ENCODE measurements at places on chromosomes 2 and 18. TPM values are rescaled to one million over a fixed set of nuclear protein-coding genes. Genes with fewer than 3 reads are reported as not detected.

HRH4 gene
- total RNA-seq = not detected

NR4A2 gene
- total RNA-seq = 0.61 TPM

- 0 out of 2 replicates have a peak, but pooled peaks cover 3% of the 10 kb centered on the region for H3K27me3 ChIP-seq
- no peaks in the 10 kb centered on the region for H3K36me3 ChIP-seq
- DNase-seq = no peak
- no peak overlapping the region for H3K4me3 ChIP-seq
- no peak overlapping the region for H3K27ac ChIP-seq
These were observed 4.9 kb upstream of the PHLPP1 start for GRCh38 chr18:62710417-62710816.

DNA sequence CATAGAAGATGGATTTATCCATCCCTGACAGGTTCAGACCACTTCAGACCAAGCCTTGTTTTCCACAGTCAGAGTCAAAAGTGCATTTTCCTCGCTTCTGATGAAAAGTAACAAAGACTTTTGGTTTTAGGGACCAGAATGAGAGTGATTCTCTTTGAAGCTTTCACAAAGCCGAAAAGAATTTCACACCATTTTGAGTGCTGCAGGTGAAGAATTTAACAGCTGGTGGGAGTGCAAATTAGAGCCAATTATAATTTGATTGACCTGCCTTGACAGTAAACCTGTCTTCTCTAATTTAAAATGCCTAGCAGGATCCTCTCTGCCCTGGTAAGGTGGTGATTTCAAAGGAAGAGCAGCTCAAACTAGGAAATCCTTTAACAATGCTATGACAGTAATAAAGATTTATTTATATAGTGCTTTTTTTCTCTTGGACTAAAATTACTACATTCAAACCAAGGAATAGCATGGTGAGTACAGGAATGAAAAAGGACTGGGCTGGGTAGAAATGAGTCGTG lies 241.6 kb downstream of the HRH4 start:
- H3K4me1 ChIP-seq = no peaks in the 10 kb centered on the region
- DNase-seq = no peak
- no peak overlapping the region for H3K4me3 ChIP-seq
- H3K27ac ChIP-seq = no peak overlapping the region

DNA sequence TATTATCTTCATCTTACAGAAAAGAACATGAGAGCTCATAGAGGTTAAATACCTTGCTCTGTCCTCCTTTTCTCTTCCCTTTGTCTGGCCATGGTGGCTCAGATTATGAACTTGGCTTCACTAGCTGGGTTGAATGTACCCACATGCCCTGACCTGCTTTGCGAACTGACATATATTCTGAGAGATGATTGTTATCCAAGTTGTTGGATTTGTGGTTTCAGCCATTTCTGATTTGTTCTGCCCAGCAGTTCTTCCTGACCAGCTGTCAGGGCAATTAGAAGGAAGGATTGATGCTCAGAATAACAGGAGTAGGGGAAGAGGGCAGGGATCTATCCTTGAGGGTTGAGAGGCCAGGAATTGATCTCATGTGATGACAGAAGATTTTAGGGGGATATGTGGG lies 236.8 kb upstream of the FAM98A start:
- no peak for DNase-seq
- H3K27me3 ChIP-seq = no peaks in the 10 kb centered on the region
- H3K36me3 ChIP-seq = no peaks in the 10 kb centered on the region
- H3K27ac ChIP-seq = no peak overlapping the region
- no peaks in the 10 kb centered on the region for H3K4me1 ChIP-seq

MAPK4 gene
- not detected for total RNA-seq

DNA sequence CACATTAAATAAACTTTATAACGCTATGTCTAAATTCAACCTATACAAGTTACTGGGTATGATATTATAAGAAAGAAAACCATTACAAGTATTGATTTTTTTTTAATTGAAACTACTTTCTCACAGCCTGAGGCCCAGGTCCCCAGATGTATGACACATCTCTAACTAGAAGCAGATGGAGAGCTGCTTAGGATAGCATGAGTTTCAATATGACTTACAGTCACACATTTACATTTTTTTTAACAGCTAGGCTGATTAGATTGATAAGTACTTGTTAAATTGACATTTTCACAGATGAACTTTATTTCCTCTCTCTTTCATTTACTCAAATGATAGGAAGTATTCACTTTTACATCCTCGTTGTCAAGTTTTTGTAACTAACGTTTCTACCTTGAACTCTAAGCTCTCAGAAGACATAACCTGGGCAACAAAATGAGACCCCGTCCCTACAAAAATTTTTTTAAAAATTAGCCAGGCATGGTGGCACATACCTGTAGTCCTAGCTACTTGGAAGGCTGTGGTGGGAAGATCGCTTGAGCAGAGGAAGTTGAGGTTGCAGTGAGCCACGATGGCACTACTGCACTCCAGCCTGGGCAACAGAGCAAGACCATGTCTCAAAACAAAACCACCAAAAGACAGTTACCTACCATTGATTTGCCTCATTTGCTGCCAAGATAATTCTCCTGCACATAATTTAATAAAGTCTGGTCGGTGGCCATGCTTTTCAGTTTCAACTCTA lies 52.4 kb downstream of the STK39 start:
- no peak overlapping the region for H3K27ac ChIP-seq
- H3K4me1 ChIP-seq = peaks cover 11% of the 10 kb centered on the region
- H3K4me3 ChIP-seq = no peak overlapping the region
- no peaks in the 10 kb centered on the region for H3K36me3 ChIP-seq
- no peaks in the 10 kb centered on the region for H3K27me3 ChIP-seq

DNA sequence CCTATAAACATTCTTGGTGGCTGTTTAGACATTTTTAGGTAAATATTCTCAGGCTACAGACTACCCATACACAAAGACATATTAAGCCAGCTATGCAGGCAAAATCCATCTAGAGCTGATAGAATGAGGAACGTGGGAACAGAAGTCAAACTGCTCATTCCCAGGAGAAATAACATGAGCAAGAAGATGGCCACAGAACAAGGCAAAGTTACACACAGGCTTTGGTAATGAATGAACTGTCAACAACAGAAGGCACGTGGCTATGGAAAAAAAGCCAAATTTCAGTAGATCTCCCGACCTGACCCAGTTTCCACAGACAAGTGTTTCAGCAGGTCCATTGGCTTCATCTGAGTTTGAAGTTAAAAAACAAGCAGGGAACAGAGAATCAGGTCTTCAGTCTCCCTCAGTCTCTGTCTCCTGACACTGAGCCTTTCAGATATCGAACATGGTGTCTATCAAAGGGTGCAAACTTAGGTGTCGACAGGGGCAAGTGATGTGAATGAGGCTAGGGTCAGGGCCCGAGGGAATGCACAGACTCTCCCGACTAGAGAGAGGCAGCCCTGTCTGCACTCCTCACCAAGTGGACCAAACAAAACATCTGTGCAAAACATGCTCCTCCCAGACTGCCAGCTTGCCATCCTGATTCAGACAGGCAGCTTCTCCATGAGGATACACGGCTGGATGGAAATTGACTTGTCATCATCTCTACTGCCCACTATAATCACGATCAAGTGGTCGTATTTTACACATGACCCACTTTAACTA lies 25.9 kb downstream of the SIGLEC15 start:
- peaks cover 65% of the 10 kb centered on the region for H3K36me3 ChIP-seq
- H3K4me3 ChIP-seq = no peak overlapping the region
- no peak overlapping the region for H3K27ac ChIP-seq
- no peaks in the 10 kb centered on the region for H3K4me1 ChIP-seq
- H3K27me3 ChIP-seq = no peaks in the 10 kb centered on the region

GRCh38 chr2:199833525-199833924 lies 17.5 kb downstream of the FTCDNL1 start:
- H3K27me3 ChIP-seq = peaks cover 2% of the 10 kb centered on the region
- H3K4me3 ChIP-seq = no peak overlapping the region
- no peak for DNase-seq
- H3K4me1 ChIP-seq = no peaks in the 10 kb centered on the region
- H3K36me3 ChIP-seq = no peaks in the 10 kb centered on the region

NT5C1B gene
- total RNA-seq = not detected
